Smooth muscle cell of trachea (primary cell): ENCODE measurements at places on chromosomes 2 and 18. TPM values are rescaled to one million over a fixed set of nuclear protein-coding genes. Genes with fewer than 3 reads are reported as not detected.

Gene LYG2
- total RNA-seq, result not detected in 2 replicates

Gene SETBP1
- 3.6 and 6.5 TPM in 2 replicates for total RNA-seq

Gene FSHR
- not detected in 2 replicates for total RNA-seq

Gene KIAA2012
- 0.17 TPM in 1 of 2 replicates, not detected in the other for total RNA-seq

Gene ICA1L
- 3.6 and 7.1 TPM in 2 replicates for total RNA-seq

Gene GNAL
- 0.15 and 0.99 TPM in 2 replicates for total RNA-seq

Gene IL36RN
- total RNA-seq, result not detected in 2 replicates

Gene PARD3B
- total RNA-seq, result 15.7 and 23.5 TPM in 2 replicates

Gene ADAM23
- total RNA-seq, result 10.6 and 13.2 TPM in 2 replicates

Gene ROCK1
- 33.7 and 45.7 TPM in 2 replicates for total RNA-seq

Gene PSMA8
- not detected in 2 replicates for total RNA-seq

Gene KRTCAP3
- not detected in 2 replicates for total RNA-seq

Gene ALPI
- total RNA-seq, result not detected in 2 replicates

Gene SLC5A7
- not detected in 2 replicates for total RNA-seq

Gene SERPINB2
- 2.6 and 6.5 TPM in 2 replicates for total RNA-seq
